T-helper 1 cell (primary cell): ENCODE measurements at places on chromosomes 11 and 22.

DNA sequence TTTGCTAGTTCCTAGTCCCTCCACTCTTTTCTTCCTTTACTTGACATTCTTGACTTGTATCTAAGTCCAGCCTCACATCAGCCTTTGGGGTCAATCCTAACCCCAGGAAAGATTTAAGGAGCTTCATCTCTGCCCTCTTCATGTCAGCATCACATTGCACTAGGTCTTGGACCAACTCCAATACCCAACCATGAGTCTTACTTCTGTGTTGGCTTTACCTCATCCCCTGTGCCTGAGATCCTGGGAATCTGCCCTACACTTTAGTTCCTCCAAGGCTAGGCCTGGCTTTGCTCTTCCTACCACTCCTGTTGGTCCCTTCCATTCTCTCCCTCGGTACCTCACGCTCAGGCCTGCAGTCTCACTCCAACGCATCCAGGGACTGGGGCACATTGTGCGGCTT, 117.0 kb downstream of the SLC1A2 start:
- DNase-seq = no peak

GRCh38 chr11:2367266-2368160, 9.6 kb upstream of the CD81 start:
- no peak for DNase-seq

DNA sequence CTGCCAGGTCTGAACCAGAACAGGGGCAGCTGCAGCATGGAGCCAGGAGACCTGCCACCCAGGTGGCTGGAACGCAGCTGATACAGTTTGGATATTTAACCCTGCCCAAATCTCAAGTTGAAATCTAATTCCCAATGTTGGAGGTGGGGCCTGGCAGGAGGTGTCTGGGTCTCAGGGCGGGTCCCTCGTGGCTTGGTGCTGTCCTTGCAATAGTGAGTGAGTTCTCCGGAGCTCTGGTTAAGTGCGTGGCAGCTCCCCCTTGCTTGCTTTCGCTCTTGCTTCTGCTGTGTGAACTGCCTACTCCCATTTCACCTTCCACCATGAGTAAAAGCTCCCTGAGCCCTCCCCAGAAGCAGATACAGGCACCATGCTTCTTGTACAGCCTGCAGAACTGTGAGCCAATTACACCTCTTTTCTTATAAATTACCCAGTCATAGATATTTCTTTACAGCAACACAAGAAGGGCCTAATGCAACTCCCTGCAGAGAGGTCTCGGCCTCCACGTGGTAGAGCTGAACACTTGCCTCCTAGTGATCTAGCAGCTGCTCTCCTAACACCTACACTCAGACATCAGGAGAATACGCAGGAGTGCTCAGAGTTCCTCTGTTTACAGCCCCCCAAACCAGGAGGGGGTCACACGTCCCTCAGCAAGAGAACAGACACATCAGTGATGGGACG, 203.7 kb downstream of the CTTN start:
- no peak for DNase-seq

DNA sequence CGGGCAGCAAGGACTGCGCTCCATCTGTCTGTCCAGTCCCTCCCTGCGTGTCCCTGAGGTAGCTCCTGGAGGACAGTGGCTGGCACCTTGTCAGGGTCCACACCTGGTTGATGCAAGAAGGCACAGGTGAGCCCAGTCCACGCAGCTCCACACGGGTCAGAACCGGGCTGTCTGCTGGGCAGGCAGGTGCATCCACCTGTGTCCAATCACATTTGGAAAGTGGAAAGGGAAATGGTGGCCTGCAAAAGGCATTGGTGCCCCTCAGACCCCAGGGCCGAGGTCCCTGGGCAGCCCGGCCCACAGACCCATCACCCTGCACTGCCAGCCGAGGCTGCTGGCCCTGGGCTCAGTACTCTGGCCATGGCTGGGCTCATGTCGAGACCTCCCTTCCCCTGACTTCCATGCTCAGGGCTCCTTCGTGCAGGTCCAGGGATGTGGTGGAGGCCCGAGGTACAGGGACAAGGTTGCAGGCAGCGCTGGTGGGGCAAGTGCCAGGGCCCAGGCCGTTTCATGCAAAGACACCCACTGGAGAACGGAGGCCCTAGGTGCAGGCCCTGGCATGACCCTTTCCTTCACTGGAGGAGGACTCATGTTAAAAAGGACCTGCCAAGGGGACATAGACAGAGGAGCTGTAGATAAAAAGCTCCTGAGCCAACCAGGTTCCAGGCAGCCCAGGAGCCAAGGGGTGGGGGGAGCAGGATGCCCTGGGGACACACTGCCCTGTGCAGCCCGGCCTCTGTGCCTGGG, 38.9 kb upstream of the TH start:
- no peak for DNase-seq
